Tibial artery (tissue), 4 donors: ENCODE measurements at places on chromosomes 6 and 20.

- DNase-seq: no peak
Observed at GRCh38 chr20:2042400-2042799, 48.5 kb upstream of the PDYN start.

DNA sequence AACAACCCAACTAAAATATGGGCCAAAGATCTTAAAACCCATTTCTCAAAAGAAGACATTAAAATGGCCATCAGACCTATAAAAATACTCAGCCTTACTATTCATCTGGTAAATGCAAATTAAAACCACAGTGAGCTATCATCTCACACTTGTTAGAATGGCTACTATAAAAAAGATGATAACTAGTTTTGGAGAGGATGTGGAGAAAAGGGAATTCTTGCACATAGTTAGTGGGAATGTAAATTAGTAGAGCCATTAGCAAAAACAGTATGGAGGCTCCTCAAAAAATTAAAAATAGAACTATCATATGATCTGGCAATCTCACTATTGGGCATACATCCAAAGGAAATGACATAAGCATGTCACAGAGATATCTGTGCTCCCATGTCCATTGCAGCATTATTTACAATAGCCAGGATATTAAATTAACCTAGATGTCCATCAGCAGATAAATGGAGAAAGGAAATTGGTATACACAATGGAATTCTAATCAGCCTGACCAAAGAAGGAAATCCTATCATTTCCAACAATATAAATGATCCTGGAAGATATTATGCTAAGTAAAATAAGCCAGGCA is 2.9 kb downstream of the SIRPB1 start:
- DNase-seq: no peak

GRCh38 chr6:109644131-109644530 is 46.9 kb downstream of the AK9 start:
- no peak for DNase-seq

DNA sequence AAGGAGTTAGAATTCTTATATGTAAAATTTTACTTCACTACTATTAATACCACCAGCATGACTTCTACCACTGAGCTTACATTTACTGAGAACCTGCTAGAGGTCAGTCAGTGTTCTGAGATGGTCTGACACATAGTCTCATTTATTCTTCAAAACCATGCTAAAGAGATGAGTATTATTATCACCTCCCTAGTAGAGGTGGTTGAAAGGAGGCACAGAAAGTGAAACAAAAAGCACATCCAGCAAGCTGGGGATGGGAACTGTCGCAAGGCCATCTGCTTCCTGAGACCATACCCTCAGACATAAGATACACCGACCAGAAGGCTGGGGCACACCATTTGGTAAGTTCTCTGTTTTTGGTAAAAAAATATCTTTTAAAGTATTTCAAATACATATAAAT is 137.7 kb downstream of the INSM1 start:
- DNase-seq: no peak
